ENCODE measurements at places on chromosomes 11 and 22. TPM values are rescaled to one million over a fixed set of nuclear protein-coding genes. Genes with fewer than 3 reads are reported as not detected.

The ADAMTS8 gene
- total RNA-seq = 12.2 TPM

- H3K4me3 ChIP-seq = no peak overlapping the region
- no peaks in the 10 kb centered on the region for H3K4me1 ChIP-seq
- H3K36me3 ChIP-seq = no peaks in the 10 kb centered on the region
- H3K27ac ChIP-seq = no peak overlapping the region
- no peaks in the 10 kb centered on the region for H3K27me3 ChIP-seq
Measured at GRCh38 chr11:20310137-20310536, 53.4 kb upstream of the HTATIP2 start.

GRCh38 chr22:36184433-36185025, 17.1 kb downstream of the APOL4 start:
- DNase-seq = no peak
- no peak overlapping the region for H3K27ac ChIP-seq
- no peaks in the 10 kb centered on the region for H3K4me1 ChIP-seq
- no peaks in the 10 kb centered on the region for H3K36me3 ChIP-seq
- no peak overlapping the region for H3K4me3 ChIP-seq

The FGF4 gene
- not detected for total RNA-seq

The BTG4 gene
- total RNA-seq = not detected

GRCh38 chr11:34877375-34877975, 38.7 kb downstream of the APIP start:
- H3K27ac ChIP-seq = no peak overlapping the region
- H3K36me3 ChIP-seq = no peaks in the 10 kb centered on the region
- no peaks in the 10 kb centered on the region for H3K27me3 ChIP-seq
- no peaks in the 10 kb centered on the region for H3K4me1 ChIP-seq
- DNase-seq = no peak

GRCh38 chr22:40904101-40904500, 42.2 kb upstream of the DNAJB7 start:
- H3K4me1 ChIP-seq = no peaks in the 10 kb centered on the region
- no peak overlapping the region for H3K27ac ChIP-seq
- H3K36me3 ChIP-seq = peaks cover 2% of the 10 kb centered on the region
- no peaks in the 10 kb centered on the region for H3K27me3 ChIP-seq
- no peak overlapping the region for H3K4me3 ChIP-seq

DNA sequence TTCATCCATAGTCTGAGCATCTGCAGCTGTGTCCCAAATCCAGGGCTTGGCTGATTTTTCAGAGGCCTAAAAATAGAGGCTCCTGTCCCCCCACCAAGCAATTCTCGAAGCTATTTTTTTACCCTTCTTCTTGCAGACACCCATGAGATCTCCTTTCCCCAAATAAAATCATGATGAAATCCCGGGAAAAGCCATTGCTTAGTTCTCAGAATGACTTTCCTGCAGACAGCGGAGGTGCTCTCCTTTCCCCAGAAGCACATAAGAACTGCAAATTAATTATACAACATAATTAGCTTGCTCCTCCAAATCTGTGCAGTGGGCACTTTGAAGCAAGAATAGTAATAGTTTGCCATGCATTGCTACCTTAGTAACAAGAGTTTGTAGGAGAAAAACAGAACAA, 83.6 kb upstream of the ASPHD2 start:
- H3K27ac ChIP-seq = no peak overlapping the region
- H3K36me3 ChIP-seq = no peaks in the 10 kb centered on the region
- no peak overlapping the region for H3K4me3 ChIP-seq
- no peak for DNase-seq

GRCh38 chr11:16876837-16877236, 137.4 kb downstream of the PLEKHA7 start:
- no peak overlapping the region for H3K27ac ChIP-seq
- no peak overlapping the region for H3K4me3 ChIP-seq
- no peaks in the 10 kb centered on the region for H3K36me3 ChIP-seq
- H3K4me1 ChIP-seq = no peaks in the 10 kb centered on the region
- DNase-seq = no peak

DNA sequence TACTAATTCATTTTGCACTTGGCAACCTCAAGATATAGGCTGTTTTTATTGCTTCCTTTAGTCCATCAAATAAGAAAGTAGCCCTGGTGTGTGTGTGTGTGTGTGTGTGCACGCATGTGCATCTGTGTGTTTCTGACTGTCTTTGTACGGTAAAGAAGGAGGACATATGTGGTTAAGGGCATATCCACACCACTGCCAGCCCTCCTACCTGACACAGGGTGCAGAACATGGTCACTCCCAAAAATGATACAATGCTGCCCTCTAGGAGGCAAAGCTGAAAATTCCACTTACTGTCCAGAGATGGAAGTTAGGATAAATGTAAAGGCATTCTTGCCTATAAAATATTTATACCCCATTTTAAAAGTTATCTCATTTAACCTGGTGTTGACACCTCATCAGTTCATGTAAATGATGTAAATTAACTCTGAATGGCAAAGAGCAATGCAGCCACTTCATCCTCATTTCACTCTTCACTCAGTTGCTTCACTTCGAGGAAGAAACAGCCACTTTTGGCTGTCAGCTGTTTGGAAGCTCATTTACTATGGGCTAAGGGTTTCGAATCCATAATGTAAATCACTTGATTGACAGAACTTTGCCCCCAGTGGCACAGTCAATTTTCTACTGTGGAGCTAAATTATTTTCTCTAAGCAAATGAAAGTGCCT, 83.1 kb upstream of the MTNR1B start:
- no peaks in the 10 kb centered on the region for H3K36me3 ChIP-seq
- DNase-seq = peak; percentile 58
- no peaks in the 10 kb centered on the region for H3K27me3 ChIP-seq

The SCARF2 gene
- 0.91 TPM for total RNA-seq

GRCh38 chr11:115208808-115209259, 295.4 kb downstream of the CADM1 start:
- no peaks in the 10 kb centered on the region for H3K36me3 ChIP-seq
- no peaks in the 10 kb centered on the region for H3K27me3 ChIP-seq
- H3K27ac ChIP-seq = no peak overlapping the region
- no peak overlapping the region for H3K4me3 ChIP-seq
- H3K4me1 ChIP-seq = no peaks in the 10 kb centered on the region

The LMO1 gene
- total RNA-seq = not detected

The ZP1 gene
- not detected for total RNA-seq

DNA sequence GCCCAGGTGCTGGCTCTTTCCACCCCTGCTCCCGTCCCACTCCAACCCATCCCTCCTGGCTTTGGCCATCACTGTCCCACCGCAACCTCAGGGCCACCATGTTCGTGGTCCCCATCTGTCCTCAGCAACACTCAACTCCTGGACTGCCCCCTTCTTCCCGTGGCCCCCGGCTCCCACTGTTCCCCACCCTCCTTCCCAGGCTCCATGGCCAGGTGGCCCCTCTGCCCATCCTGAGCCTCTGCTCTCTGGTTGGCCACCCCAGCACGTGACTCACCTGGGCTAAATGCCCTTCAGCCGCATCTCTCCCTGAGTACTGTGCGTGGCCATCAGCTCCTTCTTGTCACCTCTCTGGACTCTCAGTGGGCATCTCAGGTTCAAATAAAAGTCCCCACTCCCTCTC, 41.6 kb upstream of the PHF21B start:
- no peaks in the 10 kb centered on the region for H3K27me3 ChIP-seq
- H3K4me1 ChIP-seq = no peaks in the 10 kb centered on the region
- DNase-seq = no peak
- no peaks in the 10 kb centered on the region for H3K36me3 ChIP-seq

GRCh38 chr11:119350302-119350701, 3.8 kb upstream of the MFRP start:
- H3K36me3 ChIP-seq = no peaks in the 10 kb centered on the region
- no peaks in the 10 kb centered on the region for H3K4me1 ChIP-seq
- H3K27me3 ChIP-seq = no peaks in the 10 kb centered on the region
- no peak overlapping the region for H3K27ac ChIP-seq
- DNase-seq = no peak

The ZBTB3 gene
- total RNA-seq = 18.7 TPM

DNA sequence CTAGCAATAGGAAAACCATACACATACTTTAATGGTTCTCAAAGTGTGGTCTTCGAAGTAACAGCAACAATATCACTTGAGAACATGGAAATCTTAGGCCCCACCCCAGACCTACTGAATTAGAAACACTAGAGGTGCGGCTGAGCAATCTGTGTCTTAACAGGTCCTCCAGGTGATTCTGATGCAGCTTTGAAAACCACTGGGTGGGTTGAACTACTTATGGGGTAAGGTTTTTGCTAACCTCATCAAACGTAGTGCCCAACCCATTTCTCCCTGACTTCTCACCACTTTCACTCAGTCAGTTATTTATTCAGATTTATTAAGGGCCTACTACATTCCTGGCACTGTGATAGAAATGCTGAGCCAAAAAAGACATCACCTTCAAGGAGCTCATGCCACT, 3.7 kb downstream of the MPZL2 start:
- no peak overlapping the region for H3K4me3 ChIP-seq
- H3K36me3 ChIP-seq = no peaks in the 10 kb centered on the region
- DNase-seq = peak; percentile 16
- no peaks in the 10 kb centered on the region for H3K4me1 ChIP-seq
- H3K27me3 ChIP-seq = no peaks in the 10 kb centered on the region

DNA sequence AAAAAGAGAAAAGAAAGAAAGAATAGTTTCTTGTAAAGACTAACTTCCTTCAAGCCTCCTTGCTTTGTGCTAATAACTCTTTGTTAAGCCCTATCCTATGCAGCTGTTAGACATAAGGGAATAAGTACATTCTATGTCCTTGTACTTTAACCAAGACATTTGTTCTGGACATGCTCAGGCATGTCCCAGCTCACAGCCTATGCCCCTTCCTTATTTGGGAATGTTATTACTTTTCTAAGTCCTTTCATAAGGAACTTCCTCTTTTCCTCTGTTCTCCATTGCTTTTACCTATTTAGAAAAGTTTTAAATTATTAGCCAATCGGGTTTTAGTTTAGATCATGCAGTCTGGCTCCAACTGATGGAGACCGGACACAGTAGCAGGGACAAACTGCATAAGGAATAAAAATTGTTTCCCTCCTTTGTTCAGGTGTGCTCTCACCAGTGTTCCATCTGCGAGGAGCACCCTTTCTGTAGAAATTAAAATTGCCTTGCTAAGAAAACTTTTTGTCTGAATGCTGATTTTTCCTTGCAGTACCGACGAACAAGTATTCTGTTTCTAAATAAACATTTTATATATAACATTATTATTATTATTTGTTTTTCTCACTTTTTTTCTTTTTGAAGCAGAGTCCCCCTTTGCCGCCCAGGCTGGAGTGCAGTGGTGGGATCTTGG, 21.6 kb upstream of the SPINDOC start:
- H3K27ac ChIP-seq = no peak overlapping the region
- H3K27me3 ChIP-seq = no peaks in the 10 kb centered on the region
- H3K36me3 ChIP-seq = no peaks in the 10 kb centered on the region
- H3K4me1 ChIP-seq = no peaks in the 10 kb centered on the region
- no peak overlapping the region for H3K4me3 ChIP-seq

- H3K4me1 ChIP-seq = no peaks in the 10 kb centered on the region
- no peak overlapping the region for H3K4me3 ChIP-seq
- H3K27ac ChIP-seq = no peak overlapping the region
- DNase-seq = no peak
- H3K36me3 ChIP-seq = no peaks in the 10 kb centered on the region
Measured at GRCh38 chr11:10728154-10728553, 22.9 kb upstream of the CTR9 start.

DNA sequence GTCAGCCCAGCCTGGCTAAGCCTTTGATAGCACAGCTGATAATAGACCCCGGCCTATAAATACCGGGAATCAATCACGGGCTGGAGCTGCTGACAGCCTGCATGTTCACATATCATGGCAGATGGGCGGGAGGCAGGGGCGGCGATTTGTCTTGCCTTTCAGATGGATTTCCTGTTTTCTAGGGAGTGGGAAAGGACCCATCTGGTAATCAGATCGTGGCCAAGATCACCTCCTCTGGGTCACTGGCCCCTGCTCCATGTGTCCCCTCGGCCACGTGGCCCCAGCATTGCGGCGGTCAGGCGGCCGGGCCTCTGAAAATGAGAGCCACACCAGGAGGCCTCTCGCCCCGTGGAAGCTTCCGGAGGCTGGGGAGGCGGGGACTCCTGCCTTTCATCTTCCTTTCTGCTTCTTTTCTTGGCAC, 36.6 kb downstream of the SMIM38 start:
- DNase-seq = no peak
- H3K36me3 ChIP-seq = no peaks in the 10 kb centered on the region
- H3K4me1 ChIP-seq = no peaks in the 10 kb centered on the region
- H3K4me3 ChIP-seq = no peak overlapping the region
- no peak overlapping the region for H3K27ac ChIP-seq

The SYT7 gene
- total RNA-seq = 8.5 TPM

The TEX12 gene
- not detected for total RNA-seq

DNA sequence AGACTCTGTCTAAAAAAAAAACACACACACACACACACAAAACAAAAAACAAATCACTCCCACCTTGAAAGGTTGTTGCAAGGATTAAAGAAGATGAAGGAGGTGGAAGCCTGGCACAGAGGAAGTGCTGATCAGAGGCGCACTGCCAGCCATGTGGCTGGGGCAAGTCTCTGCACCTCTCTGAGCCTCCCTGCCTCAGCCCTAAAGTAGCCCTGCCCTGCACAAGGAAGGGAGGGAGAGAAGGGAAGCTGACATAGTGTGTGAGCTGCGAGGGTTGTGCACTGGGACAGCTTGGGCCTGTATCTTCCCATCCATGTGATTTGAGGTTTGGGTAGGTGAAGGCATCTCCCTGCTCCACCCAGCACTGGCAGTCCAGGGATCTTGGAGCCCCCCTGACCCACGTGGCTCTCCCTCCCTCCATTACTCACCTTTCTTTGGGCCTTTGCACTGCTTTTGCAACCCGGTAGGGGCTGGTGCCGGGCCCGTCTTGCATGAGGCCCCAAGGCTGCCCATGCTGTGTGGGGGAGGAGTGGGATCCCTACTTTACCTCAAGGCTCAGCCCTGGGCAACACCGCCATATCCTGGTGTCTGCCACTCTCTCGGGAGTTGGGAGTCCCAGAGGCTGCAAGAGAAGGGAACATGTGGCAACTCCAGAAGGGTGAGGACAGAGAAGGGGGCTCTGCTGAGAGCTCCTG, 30.5 kb downstream of the IFT27 start:
- no peaks in the 10 kb centered on the region for H3K27me3 ChIP-seq
- H3K27ac ChIP-seq = no peak overlapping the region
- no peak for DNase-seq
- no peak overlapping the region for H3K4me3 ChIP-seq
- no peaks in the 10 kb centered on the region for H3K36me3 ChIP-seq

- no peak overlapping the region for H3K27ac ChIP-seq
- no peaks in the 10 kb centered on the region for H3K36me3 ChIP-seq
- no peak overlapping the region for H3K4me3 ChIP-seq
- DNase-seq = no peak
Measured at GRCh38 chr22:43441751-43442150, 29.9 kb downstream of the MPPED1 start.

GRCh38 chr22:37747715-37748100, 50.9 kb downstream of the TRIOBP start:
- H3K27me3 ChIP-seq = no peaks in the 10 kb centered on the region
- H3K27ac ChIP-seq = peak overlapping the region; percentile 87
- H3K4me1 ChIP-seq = peaks cover 34% of the 10 kb centered on the region
- H3K36me3 ChIP-seq = no peaks in the 10 kb centered on the region
- H3K4me3 ChIP-seq = peak overlapping the region; percentile 99

- peaks cover 9% of the 10 kb centered on the region for H3K36me3 ChIP-seq
- peaks cover 6% of the 10 kb centered on the region for H3K4me1 ChIP-seq
- no peaks in the 10 kb centered on the region for H3K27me3 ChIP-seq
- H3K27ac ChIP-seq = peak overlapping the region; percentile 69
- peak overlapping the region; percentile 67 for H3K4me3 ChIP-seq
Measured at GRCh38 chr11:112085822-112086421, 634 bp downstream of the TIMM8B start.

The NCF4 gene
- 8.5 TPM for total RNA-seq
